ENCODE measurements at places on chromosomes 3 and 15. TPM values are rescaled to one million over a fixed set of nuclear protein-coding genes. Genes with fewer than 3 reads are reported as not detected.

GRCh38 chr3:37591116-37591781 lies 270.4 kb upstream of the CTDSPL start:
- DNase-seq = no peak

- DNase-seq = no peak
Measured at GRCh38 chr3:197567904-197568681, 12.3 kb upstream of the BDH1 start.

GRCh38 chr3:38640661-38641452 lies 8.6 kb downstream of the SCN5A start:
- no peak for DNase-seq

Gene PLA2G4E
- polyA plus RNA-seq = not detected

- DNase-seq = no peak
Measured at GRCh38 chr3:98807011-98807410, 43.9 kb downstream of the ST3GAL6 start.

Gene PLAAT1
- polyA plus RNA-seq = 7.0 TPM

- DNase-seq = peak; percentile 55
Measured at GRCh38 chr15:81229586-81229985, 32.9 kb downstream of the IL16 start.

Gene APH1B
- 4.9 TPM for polyA plus RNA-seq

DNA sequence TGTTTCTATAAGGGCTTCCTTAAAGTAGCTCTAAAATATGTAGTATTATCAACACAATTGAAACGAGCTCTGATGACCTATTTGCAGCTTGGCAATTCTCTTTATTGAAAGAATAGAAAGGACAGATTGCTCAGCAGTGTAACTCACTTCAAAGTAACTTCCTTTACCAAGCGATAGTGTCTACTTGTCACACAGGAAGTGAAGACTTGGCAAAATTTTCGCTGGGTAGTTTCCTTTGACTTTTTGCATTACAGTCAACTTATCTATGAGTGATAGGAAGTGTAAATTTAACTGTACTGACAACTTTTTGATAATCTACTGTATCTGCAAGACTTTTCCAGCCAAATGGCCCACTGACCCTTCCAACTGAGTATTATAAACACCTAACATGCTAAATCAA lies 22.8 kb downstream of the SLC9A9 start:
- DNase-seq = no peak

Gene ST3GAL6
- 50.8 TPM for polyA plus RNA-seq

DNA sequence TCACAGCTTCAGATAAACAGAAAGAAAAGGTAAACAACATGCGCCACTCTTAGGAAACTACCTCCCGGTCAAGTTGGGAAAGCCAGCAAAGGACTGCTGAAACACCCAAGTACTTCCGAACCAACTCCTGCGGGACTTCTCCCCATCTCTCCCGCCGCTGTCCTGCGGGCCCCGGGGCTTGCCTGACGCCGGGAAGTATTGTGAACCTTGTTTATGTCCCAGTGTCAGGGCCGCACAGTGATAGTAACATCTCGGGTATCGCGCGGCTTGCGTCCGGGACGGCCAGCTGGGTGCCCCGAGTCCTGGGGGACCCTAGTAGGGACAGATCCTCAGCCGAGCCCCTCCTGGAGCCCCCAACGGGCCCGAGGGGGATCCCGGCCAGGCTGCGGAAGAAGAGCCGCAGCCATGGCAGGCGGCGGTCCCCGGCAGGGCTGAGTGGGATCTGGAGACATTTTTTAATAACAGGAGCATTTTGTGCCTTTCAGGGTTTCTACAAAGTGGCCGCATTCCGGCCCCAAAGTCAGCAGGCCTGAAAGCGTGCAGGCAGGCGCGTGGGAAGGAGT lies 756 bp downstream of the CLPX start:
- peak; percentile 54 for DNase-seq

DNA sequence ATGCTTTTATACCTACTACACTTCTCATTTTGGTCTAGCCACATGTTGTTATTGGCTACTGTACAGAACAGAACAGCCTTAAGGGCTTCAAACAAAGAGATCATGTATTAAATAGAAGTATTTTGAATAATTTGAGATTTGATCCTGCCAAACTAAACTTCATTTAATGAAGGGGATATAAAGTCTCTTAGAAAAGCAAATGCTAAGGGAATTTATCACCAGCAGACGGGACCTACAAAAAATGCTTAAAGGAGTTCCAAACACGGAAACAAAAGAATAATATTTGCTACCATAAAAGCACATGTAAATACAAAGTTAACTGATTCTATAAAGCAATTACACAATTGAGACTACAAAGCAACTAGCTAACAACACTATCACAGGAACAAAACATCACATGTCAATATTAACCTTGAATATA lies 23.6 kb upstream of the FMN1 start:
- no peak for DNase-seq
